ENCODE measurements at places on chromosomes 4 and X.

DNA sequence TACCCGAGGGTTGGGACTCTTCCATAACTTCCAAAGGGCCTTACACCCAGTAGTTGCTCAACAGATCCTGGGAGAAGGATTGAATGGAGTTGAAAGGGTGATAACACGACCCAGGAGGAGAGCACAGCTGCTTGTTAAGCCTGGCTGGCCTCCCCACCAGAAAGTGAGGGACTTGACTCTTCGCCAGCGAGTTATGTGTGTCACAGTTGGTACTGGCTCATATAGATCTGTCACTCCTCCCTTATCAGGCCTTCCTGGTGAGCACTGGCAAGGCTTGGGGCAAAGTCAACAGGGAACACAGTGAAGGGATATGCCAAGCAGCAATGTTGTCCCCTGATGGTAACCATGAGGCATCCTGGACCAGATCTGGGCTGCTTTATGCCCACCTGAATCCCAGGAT is 35.8 kb downstream of the APLN start:
- no peak for DNase-seq

DNA sequence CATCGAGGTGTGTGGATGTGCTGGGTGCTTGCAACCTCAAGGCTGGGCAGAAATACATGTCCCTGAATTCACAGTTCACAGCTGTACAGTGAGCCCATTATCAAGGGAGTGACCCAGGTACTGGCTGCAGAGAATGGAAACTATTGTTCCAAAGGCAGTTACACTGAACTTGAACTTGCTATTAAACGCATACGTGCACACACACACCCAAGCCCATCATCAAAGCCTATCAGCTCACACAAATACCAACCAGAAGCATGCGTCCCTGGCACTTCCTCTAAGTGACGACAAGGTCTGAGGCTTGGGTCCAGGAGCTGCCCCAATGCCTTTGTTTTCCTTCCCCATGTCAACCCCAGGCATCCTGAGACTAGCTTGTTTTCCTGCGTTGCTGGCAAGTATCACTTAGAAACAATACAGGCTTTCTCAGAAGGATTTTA is 88.6 kb downstream of the IRF2 start:
- no peak for DNase-seq

DNA sequence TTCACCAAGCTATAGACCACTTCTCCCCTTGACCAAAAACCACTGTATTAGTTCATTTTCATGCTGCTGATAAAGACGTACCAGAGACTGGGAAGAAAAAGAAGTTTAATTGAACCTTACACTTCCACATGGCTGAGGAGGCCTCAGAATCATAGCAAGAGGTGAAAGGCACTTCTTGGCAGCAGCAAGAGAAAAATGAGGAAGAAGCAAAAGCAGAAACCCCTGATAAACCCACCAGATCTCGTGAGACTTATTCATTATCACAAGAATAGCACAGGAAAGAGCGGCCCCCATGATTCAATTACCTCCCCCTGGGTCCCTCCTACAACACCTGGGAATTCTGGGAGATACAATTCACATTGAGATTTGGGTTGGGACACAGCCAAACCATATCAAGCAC is 97.8 kb downstream of the DOCK11 start:
- no peak for DNase-seq

DNA sequence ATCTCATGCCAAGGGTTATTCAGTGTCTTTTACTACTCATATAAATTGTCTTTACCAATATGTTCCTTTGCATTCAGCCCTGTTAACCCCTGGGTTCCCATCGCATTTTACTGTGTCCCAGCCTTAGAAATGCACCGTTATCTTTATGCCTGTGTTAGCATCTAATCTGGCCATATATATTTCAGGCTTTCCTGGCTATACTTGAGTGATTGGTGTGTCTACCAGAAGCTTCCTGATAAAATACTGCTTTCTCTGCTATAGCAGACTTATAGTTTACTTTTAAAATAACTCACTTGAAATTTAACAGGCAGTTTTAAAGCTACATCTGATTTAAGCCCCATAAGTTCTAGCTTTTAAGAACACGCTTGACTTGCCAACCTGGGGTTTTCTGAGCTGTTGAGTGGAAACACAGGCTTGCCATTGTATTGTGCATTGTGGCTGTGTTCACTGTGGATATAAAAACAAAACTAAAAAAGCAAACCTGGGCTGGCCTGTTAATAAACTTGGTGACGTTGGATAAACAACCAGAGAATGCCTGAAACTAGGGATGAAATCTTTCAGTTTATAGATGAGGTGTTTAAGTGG is 185.3 kb upstream of the TAPT1 start:
- no peak for DNase-seq

DNA sequence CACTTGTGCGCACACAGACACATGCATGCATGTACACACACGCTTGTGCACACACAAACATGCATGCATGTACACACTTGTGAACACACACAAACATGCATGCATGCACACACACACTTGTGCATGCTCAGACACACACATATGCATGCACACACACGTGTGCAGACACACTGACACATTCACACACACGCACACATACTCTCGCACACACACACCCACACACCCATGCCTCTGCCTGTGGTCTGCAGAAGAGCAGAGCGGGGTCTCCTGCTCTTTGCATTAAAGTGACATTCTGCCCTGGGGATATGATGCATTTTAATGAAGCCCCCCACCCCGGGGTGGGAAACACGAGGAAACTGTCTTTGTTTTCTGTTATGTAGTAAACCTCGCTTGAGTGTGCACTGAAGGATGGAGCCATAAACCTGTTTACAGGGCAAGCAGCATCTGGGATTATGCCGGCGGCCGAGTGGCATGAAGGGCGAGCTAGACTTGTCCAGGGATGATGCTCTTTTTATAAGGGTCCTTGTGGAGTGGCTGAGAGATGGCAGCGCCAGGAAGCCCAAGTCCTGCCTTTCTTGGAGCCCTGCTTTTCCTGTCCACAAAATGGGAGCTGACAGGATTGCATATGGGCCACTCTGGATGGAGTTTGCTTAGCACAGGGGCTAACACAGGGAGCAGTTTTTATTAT is 17.8 kb downstream of the PSAPL1 start:
- no peak for DNase-seq

DNA sequence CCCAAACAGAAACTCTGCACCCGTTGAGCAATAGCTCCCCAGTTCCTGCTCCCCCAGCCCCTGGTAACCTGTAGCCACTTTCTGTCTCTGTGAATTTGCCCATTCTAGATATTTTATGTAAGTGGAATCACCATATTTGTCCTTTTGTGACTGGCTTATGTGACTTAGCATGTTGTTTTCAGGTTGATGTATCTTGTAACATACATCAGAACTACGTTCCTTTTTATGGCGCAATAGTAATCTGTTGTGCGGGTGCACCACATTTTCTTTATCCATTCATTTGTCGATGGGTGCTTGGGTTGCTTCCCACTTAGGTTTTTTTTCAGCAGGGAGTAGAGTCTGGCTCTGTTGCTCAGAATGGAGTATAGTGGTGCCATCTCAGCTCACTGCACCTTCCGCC is 6.6 kb upstream of the PDZD4 start:
- DNase-seq: no peak

GRCh38 chr4:30269850-30270249 is 450.3 kb upstream of the PCDH7 start:
- DNase-seq: no peak

- no peak for DNase-seq
Measured at GRCh38 chrX:73851014-73852009, 288.3 kb downstream of the CHIC1 start.

GRCh38 chr4:72326692-72327632 is 242.1 kb downstream of the ADAMTS3 start:
- peak; percentile 37 for DNase-seq

DNA sequence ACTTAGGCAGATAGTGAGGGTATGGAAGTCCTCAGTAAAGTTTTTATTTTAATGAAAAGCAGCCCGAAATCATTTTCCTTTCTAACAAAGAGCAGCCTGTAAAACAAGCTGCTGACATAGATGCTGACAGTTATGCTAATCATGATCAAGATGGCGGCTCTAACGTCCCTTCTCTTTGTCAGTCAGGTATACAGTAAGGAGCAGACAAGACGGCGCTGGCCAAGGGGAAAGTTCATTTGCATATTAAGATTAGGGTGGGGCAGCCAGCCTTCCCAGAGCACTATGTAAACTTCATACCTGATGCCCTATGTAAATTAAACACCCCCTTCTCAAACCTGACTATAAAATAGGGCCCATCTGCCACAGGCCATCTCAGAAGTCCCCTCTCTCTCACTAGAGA is 76.9 kb downstream of the MAGEB10 start:
- no peak for DNase-seq

- peak; percentile 69 for DNase-seq
Measured at GRCh38 chr4:52037689-52038102, 403 bp downstream of the SGCB start.

- DNase-seq: peak; percentile 11
Measured at GRCh38 chrX:118884552-118885138, 61.0 kb downstream of the ZCCHC12 start.

DNA sequence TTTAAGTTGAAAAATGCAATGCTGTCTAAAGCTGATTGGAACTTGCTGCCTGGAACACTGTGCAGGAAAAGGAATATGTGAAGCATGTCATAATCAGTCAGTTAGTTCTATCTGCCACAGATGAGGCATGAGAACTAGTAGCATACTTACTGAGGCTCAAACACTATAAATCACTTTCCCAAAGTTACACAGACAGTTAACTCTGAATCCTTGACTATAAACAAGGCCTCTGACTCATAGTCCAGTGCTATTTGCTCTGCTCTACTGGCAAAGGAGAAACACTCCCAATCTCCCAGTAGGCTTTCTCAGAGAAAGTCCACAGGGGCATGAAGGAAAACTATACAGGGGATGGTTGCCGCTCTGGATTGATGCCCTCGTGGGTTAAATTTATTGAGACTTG is 2078.4 kb upstream of the TENM3 start:
- DNase-seq: no peak

DNA sequence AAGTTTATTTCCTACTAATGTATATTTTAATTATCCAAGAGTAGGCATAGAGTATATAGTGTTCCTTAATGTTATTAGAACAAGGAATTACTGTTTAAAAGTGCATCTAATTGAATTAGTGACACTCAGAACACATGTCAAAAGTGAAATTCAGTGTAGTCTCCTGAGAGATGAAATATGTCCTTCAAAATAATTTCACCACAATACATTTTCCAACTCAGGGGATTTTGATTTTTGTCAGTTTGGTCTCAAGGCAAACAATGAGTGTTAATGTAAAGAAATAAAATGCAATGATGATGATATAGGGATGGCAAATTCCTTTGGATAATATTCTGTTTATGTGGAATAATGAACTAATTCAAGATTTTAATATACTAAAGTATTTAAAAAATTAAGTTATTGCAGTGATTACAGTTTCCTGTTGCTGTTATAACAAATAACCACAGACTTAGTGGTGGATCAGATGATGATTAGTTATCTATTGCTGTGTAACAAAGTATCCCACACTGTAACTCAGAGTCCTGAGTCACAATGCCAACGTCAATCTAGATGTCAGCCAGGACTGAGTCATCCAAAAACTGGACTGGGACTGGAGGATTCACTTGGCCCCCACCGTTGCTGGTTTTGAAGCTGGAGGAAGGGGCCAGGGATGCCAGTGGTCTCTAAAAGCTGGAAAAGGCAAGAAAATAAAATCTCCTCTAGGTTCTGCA is 148.0 kb upstream of the SLC7A11 start:
- DNase-seq: no peak

GRCh38 chr4:185778307-185778706 is 33.7 kb downstream of the SORBS2 start:
- no peak for DNase-seq

DNA sequence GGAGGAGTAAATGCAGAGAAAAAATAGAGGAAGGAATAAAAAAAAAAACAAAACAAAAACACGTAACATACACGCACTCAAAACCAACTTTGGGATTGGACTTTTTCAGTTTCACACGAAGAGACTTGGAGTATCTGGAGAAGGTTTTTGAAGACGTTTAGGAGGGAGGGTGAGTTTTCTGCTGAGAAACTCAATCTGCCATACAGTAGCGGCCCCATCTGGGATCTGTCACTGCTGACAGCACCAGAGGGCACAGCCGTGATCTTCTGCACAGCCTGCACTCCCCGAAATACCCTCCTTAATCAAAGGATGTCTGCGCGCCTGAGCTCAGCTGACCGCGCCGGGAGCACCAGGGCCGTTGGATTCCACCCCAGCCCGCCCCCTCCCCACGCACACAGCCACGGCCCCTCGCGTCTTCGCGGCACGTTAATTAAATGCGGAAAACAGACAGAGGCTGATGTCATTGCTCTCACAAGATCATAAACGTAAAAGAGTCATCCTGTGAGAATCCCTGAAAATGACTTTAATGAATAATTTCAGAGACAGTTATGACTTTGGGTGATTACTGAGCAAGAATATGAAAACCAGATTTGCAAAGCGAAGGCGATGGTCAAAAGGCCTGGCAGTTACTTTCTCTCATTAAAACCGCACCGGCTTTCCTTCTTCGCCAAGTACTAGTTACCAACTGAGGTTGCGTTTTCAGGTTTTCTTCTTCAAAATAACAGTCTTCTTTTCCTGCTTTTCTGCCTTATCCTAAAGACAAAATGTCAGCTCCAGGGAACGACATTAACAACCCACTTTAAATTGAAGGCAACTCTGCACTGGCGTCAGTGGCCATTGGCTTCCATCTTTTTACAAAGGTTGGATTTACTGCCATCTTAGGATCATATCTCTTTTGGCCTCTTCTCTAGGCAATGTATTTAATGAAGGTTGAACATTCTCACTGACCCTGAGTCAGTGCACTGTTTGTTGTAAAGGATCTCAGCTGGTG is 10.6 kb downstream of the HAND2 start:
- DNase-seq: peak; percentile 56

DNA sequence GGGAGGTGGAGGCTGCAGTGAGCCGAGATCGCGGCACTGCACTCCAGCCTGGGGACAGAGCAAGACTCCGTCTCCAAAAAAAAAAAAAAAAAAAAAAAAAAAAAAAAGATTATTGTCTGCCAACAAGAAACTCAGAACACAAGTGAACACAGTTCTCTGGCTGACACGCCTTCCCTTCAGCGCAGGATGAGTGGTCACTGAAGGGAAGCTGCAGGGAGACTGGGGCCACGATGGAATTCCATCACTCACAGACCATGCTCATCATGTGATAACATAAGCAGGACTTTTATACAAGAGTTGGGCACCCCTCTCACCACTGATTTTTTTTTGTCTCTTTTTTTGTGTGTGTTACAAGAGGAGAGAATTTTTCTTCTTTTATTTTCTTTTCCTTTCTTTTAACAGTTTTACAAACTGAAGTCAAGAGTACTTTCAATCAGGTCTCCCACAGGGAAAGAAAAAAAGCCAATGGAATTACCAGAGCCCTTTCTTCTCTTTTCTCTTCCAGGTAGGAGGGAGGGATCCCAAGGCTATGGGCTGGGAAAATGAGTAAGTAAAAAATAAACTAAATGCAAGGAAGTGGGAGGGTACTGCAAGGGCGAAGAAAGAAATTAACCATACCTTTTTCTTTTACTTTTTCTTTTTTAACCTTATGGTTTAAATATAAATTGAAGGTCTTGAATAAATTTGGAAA is 435.6 kb downstream of the GPM6A start:
- no peak for DNase-seq

GRCh38 chrX:154485150-154486051 is 1.0 kb downstream of the UBL4A start:
- no peak for DNase-seq

GRCh38 chr4:147530723-147531122 is 49.8 kb downstream of the EDNRA start:
- DNase-seq: no peak

- DNase-seq: no peak
Measured at GRCh38 chrX:67353651-67354370, 190.0 kb upstream of the AR start.
